ENCODE measurements at places on chromosomes 5 and 9.
A peak's percentile ranks its signal among the peaks of the same experiment; 100 is the strongest.

DNA sequence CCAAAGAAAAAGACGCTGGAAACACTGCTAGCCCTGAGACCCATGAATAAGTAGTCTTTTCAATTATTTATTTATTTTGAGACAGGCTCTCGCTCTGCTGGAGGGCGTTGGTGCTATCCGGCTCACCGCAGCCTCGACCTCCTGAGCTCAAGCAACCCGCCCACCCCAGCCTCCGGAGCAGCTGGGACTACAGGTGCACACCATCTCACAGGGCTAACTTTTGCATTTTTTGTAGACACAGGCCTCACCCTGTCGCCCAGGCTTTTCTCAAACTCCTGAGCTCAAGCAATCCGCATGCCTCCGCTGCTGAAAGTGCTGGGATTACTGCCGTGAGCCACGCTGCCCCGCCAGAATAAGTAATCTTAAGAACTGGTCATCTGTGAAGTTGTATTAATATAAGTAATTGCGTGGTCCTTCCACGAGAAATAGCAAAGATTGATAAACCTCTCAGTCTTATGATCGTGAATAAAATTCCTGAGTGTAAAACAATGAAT lies 1.6 kb downstream of the ANXA2R start:
- peak; percentile 40 for DNase-seq

GRCh38 chr9:15697446-15697851 lies 144.6 kb downstream of the CCDC171 start:
- DNase-seq, result peak; percentile 58

- DNase-seq, result peak; percentile 36
Measured at GRCh38 chr5:59115345-59115744, 532.5 kb downstream of the RAB3C start.

- no peak for DNase-seq
Measured at GRCh38 chr5:68428231-68428811, 212.8 kb downstream of the PIK3R1 start.

GRCh38 chr5:20213803-20214202 lies 225.8 kb upstream of the CDH18 start:
- no peak for DNase-seq

- DNase-seq, result no peak
Measured at GRCh38 chr5:6582507-6583048, 50.3 kb downstream of the NSUN2 start.

DNA sequence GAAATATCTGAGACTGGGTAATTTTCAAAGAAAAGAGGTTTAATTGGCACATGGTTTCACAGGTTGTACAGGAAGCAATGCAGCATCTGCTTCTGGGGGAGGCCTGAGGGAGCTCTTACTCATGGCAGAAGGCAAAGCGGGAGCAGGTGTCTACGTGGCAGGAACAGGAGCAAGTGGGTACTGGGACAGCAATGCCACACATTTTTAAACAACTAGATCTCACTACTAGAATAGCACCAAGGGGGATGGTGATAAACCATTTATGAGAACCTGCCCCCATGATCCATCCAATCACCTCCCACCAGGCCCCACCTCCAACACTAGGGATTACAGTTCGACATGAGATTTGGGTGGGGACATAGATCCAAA lies 47.6 kb upstream of the HOMER1 start:
- no peak for DNase-seq

GRCh38 chr5:87661784-87662566 lies 249.2 kb upstream of the CCNH start:
- DNase-seq, result no peak

DNA sequence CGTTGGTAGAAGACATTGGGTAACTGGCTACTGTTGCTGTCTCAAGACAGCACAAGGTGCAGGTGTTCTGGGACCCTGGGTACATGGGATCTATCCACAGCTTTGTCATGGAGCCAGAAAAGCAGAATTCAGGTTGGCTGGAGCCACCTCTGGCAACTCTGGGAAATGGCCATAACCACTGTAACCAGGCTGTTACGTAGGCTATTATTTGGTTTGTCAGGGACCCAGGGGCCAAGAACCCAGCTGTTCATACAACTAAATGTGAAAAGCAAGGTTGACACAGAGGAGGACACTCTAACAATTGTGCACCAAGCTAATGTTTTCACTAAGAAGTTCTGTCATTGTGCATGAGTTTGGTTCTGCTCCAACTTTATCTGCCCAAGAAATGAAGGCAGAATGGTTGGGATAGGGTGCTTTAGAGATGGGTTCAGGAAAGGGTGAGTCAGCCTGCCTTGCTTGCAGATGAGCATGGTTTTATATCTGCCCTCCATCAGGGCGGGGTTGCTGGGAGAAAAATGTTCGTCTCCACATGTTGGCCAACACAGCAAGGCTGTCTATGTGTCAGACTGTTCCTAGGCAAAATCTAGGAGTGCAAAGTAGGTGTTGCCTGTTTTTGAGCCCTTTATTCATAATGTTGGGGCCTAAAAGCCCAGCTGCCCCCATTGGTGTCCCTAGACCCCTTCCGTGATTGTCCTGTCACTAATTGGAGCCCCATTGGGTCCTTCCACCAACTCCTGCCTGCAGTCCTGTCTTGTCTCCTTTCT lies 131.3 kb upstream of the DAP start:
- no peak for DNase-seq

GRCh38 chr5:72472666-72473422 lies 34.4 kb downstream of the ZNF366 start:
- DNase-seq, result peak; percentile 62

DNA sequence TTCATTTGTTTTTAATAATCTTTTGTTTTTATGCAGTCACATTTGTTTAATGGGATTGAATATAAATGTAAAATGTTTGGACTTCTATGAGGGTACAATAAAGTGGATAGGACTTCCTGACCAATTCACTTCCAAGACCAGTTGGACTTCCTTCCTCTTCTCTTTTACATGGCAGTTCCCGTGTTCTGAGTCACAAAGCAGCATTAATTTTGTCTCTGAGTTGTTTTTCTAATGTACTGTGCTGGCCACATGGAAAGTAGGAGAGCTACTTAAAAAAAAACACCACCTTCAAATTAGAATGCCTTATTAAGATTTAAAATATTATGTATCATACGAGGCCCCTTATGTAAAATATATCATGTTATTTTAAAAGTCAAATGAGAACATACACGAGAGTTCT lies 87.3 kb downstream of the CCDC171 start:
- no peak for DNase-seq

- DNase-seq, result no peak
Measured at GRCh38 chr9:126383406-126384046, 56.9 kb downstream of the MVB12B start.

DNA sequence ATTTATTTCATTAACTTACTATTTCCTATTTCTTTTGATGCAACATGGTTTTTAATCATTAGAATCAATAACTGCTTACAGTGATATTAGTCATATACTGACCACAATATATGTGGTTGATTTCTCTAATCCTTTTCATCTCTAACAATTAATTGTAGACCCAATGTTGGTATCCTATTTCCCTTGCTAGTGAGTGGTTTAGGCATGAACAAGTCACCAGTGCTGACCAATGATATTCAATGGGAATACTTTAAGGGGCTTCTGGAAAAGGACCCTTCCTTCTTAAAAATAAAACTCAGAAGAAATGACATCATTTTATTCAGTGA lies 672.4 kb upstream of the GRAMD2B start:
- DNase-seq, result no peak

GRCh38 chr9:21985964-21986667 lies 8.1 kb downstream of the CDKN2A start:
- DNase-seq, result no peak

DNA sequence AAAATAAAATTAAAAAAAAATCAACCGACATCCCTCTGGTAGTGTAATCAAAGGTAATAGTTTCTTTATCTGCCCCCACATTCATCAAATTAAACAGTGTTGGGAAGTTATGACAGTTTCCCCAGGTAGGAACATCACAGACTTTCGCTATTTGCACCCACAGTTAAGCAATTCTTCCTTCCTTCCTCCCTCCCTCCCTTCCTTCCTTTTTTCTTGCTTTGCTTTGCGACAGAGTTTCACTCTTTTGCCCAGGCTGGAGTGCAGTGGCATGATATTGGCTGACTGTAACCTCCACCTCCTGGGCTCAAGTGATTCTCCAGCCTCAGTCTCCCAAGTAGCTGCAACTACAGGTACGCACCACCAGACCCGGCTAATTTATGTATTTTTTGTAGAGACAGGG lies 10.8 kb upstream of the BICD2 start:
- DNase-seq, result no peak

DNA sequence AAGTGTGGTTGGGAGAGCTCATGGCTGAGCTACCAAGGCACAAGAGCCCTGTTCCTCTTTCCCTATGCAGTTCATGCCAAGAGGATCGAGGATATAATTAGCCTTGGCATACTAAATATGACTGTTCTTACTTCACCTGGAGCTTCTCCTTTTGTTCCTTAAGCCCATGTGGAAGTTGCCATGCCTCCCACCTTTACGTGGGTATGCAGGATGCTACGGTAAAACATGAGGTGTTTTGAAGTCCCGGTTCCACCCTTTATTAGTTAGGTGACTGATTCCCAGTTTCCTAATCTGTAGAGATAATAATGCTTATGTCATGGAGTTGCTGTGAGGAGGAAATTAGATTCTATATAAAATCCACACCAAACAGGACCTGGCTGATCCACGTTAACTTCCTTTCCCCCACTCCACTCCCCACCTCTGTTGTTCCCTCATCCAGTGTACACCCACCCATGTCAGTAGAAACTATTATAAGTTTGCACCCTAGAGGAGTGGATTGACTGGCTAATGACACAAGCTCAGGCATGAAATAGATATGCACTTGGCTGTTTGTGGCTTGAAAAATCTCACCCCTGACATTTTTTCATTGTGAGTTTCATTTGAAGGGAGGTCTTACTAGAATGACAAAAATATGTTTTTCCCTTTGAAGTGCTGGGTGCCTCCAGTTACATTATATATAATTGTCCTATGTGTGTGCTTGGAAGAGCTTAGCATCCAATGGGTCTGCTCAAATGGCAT lies 36.8 kb upstream of the SHOC1 start:
- DNase-seq, result no peak

- no peak for DNase-seq
Measured at GRCh38 chr9:135612981-135613910, 26.1 kb downstream of the GLT6D1 start.

DNA sequence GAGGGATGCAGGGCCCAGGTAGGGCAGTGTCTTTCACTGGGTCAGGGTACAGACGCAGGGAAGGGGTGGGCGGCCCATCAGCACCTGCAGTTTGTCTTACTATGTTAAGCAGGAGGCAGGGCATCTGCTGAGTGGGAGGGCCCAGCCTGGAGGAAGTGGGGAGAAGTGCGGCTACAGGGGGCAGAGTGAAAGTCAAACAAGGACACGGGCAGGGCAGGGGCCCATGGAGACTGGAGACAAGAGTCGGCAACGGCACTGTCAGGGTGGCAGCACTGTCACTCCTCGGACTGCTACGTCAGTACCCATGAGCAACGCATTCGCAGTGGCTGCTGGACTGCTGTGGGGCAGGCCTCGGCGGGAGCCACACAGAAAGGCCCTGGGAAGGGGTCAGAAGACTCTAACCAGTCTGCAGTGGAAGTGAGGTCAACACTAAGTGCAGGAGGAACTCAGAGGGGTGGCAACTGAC lies 19.7 kb downstream of the CAMSAP1 start:
- DNase-seq, result no peak

- DNase-seq, result no peak
Measured at GRCh38 chr5:44933686-44934085, 124.9 kb downstream of the MRPS30 start.

- no peak for DNase-seq
Measured at GRCh38 chr5:176637556-176637955, 7.1 kb downstream of the EIF4E1B start.

DNA sequence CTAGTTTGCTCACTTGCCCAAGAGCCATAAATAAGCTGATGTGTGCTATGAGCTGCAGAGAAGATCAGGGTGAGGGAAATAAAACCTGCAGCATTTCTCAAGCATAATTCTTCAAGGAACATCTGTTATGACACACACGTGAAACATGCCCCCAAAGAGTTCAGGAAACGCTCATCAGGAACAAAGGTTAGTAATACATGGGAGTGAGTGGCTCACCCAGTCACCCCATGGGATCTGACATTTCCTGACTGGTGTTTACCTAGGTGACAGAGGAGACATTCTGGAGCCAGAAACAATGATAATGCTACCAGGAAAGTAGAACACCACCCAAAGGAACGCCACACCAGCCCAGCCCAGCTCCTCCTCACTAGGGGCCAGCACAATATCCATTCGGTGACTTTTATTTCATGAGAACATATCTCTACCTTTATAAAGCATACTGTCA lies 66.0 kb downstream of the FRMD3 start:
- peak; percentile 46 for DNase-seq

- DNase-seq, result no peak
Measured at GRCh38 chr5:157326440-157327005, 60.6 kb downstream of the CYFIP2 start.

DNA sequence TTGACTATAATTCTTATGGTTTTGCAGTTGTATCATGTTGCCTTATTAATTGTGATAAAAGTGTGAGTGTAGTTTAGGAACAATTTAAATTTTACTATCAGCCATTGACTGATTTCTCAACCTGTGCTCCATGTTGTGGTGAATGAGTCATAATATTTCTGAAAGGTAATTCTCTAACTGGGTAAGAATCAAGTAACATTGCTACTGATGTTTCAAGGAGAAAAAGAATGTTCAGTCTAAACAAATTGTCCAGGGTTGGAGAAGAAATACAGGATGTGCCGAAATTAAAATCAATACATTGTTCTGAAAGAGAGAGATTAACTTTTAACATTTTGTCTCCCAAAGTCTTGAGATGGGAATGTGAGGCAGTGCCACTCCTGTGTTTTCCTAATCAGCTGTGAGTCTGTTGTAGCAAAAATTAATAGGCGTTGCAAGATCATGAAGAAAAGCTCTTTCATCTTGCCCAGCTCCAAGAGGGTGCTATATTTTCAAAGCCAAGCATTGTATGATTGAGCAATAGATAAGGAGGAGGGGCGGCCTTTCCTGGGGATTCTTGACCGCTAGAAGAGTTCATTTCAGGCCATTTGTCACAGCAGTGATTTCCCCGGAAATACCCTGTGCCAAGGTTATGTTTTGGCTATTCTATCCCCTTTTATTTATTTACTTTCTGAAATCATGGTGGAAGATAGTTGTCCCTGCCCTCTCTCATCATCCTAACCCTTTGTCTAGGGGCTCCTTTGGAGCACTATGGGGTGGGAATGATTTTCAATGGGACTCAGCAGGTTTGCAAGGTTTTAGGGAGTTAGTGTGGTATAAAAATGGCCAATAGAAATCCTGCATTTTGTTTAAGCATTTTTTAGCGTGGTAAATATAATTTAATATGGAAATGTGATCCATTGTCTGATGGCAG lies 151.6 kb downstream of the FOCAD start:
- DNase-seq, result peak; percentile 27

DNA sequence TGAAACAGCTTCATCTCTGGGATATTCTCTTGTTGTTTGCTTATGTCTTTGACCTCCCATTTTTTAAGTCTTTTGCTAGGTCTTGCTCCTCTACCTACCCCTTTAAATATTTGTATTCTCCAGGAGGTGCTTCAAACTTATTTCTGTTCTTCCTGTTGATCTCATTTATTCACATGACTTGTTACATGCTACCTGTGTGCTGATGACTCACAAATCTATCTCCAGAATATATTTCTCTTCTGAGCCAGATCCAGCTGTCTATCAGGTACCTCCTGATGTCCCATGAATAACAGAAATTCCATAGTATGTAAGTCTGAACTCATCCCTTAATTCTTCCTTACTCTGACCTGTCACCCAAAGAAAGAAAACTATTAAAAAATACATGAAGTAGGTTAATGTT lies 11.0 kb downstream of the NIPBL start:
- DNase-seq, result no peak

Data from fibroblast of pulmonary artery (primary cell).